NCI-H187 (cell line): ENCODE measurements at places on chromosomes 1 and 21.
A peak's percentile ranks its signal among the peaks of the same experiment; 100 is the strongest.

GRCh38 chr1:17763995-17764394, 8.9 kb downstream of the ACTL8 start:
- DNase-seq, result no peak

- no peak for DNase-seq
Observed at GRCh38 chr1:180190091-180190490, 35.4 kb downstream of the QSOX1 start.

- DNase-seq, result no peak
Observed at GRCh38 chr1:115062542-115063004, 26.7 kb downstream of the TSPAN2 start.

- no peak for DNase-seq
Observed at GRCh38 chr1:77900687-77901293, 12.4 kb downstream of the NEXN start.

GRCh38 chr1:28111157-28111556, 22.7 kb upstream of the EYA3 start:
- no peak for DNase-seq

- DNase-seq, result no peak
Observed at GRCh38 chr1:31663622-31664452, 19.2 kb upstream of the PEF1 start.

DNA sequence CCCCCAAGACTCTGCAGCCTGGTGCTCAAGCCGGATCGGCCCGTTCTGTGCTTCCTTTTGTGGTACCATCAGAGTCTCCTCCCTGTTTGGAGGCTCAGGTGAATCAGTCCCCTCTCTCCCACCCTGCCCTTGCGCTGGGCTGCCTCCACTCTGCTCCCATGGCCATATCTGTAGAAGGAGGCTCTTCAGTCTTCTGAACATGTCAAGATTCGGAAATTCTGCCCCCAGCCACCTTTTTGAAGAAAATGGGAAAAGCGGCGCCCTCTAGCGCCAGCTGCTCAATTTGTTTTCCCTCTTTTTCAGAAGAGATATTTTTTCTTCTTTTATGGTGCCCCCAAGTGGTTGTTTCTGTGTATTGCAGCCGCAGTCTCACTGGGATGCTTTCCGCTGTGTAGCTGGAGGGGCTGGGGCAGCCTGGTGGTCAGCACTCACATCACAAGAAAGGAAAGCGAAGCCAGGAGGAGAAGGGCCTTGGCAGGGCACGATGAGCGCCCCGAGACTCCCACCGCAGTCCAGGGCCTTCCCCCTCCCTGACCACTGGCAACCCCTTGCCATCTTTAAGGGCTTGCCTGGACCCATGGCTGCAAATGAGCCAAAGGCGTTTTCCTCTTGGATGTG, 58.4 kb upstream of the CACNA1E start:
- DNase-seq, result peak; percentile 96

GRCh38 chr1:208222376-208223126, 21.6 kb downstream of the PLXNA2 start:
- DNase-seq, result no peak

DNA sequence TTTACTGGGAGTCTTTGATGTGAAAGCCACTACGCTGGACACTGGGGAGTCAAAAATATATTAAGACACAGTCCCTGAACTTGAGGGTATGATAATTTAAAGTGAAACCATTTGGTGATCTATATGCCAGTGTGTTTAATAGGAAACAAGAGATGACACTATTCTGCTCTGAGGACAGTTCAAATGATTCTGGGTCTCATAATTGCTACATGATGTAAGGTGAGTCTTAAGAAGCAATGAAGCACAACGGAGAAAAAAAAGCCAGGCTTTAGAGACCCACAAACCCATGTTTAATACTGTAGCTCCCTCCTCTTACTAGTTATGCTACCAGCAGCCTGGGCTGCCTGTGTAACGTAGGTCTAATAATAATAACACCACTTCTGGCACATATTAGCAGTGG, 14.2 kb upstream of the LRRC8D start:
- no peak for DNase-seq
